ENCODE measurements at places on chromosomes 7 and 10.

GRCh38 chr7:11430841-11431240 is 401.2 kb downstream of the THSD7A start:
- DNase-seq: no peak

GRCh38 chr7:32058002-32058401 is 12.2 kb downstream of the PDE1C start:
- no peak for DNase-seq

DNA sequence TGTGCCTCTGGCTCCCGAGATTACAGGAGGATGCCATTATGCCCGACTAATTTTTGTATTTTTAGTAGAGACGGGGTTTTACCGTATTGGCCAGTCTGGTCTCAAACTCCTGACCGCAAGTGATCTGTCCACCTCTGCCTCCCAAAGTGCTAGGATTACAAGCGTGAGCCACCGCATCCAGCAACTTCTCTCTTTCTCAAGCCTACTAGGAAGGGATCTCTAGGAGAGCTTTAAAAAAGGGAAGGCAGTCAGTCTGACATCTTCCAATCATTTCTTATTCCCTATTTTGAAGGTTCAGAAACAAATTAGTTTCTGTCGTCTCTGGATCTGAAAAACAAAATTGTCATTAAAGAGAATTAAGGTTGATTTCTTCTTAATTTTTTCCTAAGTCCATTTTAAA is 2.5 kb upstream of the TMEM26 start:
- DNase-seq: no peak

DNA sequence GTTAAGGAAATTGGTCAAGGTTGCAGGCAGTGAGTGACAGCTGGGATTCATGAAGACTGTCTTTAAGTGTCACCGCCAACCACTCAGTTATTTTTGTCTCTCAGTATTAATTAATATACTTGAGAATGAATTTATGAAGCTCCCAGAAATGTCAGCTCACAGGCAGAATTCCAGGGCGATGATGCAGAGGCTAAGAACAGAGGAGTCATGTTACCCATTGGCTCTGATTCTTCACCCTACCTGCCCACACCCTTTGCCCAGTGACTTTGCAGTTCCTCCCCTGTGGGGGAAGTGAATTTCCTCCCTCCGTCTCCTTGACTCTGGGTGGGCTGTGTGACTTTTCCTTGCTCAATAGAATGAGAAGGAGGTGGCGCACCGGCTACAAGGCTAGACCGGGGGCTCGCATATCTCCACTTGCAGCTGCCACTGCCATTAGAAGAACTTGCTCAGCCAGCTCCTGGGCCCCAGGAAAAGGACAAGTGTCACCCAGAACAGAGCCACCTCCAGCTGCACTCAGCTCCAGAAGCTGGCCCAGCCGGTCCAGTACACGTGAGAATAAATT is 157.1 kb upstream of the PRKCQ start:
- DNase-seq: no peak

GRCh38 chr10:101429423-101429822 is 75.5 kb downstream of the BTRC start:
- no peak for DNase-seq

GRCh38 chr7:51316262-51316665 is 345 bp downstream of the COBL start:
- DNase-seq: peak; percentile 37

GRCh38 chr10:47026301-47027107 is 115.3 kb downstream of the PTPN20 start:
- no peak for DNase-seq

GRCh38 chr10:75565286-75566251 is 134.1 kb downstream of the LRMDA start:
- no peak for DNase-seq

DNA sequence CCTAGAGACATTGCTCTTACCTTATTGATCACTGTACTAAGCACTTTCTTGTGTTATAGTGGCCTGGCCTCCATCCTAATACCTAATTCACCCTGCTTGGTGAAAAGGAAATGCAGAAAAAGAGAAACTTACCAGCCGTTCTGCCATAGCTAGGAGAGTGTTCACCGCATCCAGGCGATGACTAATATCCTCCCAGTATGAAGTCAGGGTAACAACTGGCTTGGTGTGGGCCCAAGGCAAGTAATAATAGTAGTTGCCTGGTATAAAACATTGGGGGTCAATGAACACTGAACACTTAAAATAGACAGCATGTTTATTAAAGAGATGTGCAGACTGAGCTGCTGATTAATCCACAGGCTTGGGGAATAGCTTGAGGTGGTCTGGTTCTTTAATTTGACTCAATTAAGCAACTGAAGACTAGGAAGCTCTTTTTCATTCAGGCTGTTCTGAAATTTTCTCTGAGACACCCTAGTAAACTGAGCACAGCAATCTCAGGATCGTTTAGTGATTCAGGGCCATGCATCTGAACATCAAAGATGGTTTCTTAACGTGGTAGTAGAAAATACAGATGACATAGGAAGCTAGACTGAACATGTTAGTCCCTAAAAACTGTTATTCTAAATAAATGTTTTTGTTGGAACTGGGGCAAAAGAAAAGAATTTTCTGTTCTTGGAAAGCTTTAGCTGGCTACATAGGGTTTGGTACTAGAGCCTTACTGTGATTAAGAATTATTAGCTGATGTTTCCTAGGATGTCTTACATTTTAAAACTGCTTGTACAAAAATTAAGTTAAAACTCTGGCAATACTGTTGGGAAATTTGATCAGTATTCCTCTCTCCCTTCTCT is 102.2 kb downstream of the MYOF start:
- DNase-seq: no peak

DNA sequence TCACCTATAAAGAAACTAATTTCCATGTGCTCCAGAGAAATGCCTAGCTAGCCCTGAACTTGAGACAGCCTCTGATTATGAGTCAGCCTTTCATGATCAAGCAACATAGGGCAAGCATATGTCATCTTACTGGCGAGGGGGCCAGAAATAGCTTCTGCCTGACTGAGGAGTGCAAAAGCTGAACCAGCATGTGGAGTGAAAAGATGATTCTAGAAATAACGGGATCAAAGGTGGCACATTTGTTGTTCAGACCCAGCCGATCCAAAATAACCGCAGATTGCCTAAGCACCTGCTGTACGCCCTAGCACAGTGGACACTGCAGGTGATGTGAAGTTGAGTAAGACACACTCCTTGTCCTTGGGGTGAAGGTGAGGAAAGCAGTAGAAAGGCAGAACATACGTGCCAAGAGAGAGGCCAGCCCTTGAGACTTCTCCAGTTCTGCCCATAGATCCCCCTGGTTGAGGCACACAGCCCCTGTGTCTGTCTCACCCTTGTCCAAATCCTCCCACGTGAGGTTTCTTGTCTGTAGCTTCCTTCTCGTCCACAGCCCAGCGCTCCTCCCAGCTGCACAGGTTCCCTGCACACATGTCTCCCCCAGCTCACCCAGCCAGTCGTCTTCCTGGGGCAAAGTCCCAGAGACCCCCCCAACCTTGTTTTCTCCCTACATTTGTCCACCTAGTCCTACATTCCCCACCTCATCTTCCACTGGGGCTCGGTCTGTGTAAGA is 2.8 kb upstream of the BCL7B start:
- no peak for DNase-seq

DNA sequence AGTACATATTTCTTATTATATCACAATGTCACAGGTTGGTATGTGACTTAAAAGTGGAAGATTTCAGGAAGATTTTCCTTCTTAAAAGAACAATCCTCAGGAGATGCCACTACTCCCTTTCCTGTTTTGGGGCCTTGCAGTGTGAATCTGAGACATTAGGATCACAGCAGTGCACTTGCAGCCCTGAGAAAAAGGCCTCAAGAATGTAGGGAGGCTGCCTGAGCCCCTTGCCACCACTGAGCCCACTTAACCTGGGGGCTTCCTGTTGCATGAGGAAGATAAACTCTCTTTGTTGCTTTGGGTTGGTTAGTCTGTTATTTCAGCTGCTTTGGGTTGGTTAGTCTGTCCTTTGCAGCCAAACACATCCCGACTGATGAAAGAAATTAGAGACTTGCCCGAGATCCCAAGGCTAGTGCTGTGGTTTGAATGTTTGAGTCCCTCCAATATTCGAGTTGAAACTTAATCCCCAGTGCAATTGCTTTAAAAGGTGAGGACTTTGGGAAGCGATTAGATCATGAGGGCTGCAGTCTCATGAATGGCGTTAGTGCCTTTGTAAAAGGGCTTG is 151.3 kb upstream of the SP4 start:
- no peak for DNase-seq

DNA sequence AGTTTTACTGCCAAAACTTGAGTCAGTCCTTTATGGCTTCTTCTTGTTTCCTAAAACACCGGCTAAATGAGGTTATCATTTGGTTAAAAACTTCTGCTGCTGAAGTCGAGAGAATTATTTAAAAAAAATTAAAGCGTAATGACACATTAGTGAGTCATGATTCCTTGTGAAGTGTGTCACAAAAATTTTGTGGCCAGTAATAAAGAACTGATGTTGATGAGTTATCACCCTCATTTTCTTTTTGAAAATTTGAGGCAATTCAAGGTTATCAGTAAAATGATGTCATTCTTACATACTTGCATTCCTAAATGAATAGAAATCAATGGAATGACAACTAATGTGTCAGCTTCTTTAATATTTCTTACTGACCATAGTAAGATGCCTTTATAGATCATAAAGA is 427.4 kb downstream of the SORCS3 start:
- DNase-seq: no peak

- peak; percentile 81 for DNase-seq
These were observed 7.1 kb downstream of the SHH start for GRCh38 chr7:155804897-155805825.

- no peak for DNase-seq
These were observed 6.2 kb upstream of the MYL7 start for GRCh38 chr7:44147026-44147991.

GRCh38 chr10:89502549-89502948 is 32.8 kb downstream of the SLC16A12 start:
- no peak for DNase-seq

GRCh38 chr7:100275120-100275519 is 32.4 kb upstream of the SPDYE3 start:
- no peak for DNase-seq

DNA sequence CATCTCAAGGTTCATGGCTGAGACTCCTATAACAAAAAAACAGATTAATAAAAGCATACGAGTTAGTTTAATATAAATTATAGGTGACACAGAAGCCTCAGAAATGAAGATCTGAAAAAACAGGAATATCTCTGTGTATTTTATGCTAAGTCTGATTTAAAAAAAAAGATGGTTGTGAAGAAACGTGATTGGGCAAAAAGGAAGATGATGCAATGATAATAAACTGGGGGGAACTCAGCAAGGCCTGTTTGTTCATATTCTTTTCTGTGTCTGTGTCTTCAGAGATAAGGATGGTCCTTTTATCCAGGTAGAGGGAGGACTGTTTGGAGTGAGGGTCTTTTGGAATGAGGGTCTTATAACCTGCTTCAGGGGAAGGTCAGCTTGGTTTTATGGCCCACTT is 25.9 kb downstream of the TAC1 start:
- no peak for DNase-seq

DNA sequence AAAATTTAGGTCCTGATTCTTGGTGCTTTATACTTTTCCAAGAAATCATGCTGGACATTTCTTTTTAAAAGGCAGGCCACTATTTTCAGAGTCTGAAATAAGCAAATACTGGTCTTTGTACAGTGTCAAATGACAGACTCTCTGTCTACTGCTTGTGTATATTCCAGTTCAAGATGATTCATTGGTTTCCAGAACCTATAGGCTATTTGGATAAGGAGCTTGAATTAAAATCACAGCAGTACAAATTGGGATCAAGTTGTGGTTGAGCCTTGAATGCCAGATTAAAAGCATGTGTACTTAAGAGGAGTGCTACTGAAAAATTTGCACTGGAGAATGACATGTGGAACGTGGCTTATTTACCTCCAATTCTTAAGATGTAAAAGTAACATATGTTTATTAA is 10.7 kb downstream of the KMT2E start:
- no peak for DNase-seq

GRCh38 chr7:102044984-102045673 is 227.7 kb downstream of the CUX1 start:
- DNase-seq: peak; percentile 55

DNA sequence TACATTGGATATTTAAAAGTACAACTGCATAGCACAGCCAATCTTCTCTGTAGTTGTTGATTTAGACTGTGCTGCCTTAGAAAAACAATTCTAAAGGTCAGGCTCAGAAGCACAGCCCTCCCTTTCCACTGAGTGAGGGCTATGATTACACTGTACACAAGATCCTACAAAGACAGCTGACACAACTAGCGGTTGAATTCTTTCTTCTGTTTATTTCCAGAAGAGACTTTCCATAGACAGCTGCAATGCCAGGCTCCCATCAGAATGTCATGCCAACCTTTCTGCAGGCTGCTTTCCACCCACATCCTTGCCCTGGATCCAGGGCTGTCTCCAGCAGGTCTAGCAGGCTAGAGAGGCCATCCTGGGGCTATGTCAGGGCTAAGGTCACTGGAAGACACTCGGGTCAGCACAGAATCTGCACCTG is 39.3 kb downstream of the FAM13C start:
- no peak for DNase-seq

All from NCI-H345 (cell line).